ENCODE measurements at places on chromosomes 4 and X.
A peak's percentile ranks its signal among the peaks of the same experiment; 100 is the strongest.

GRCh38 chr4:168367065-168367464, 48.5 kb upstream of the DDX60 start:
- DNase-seq, result no peak

DNA sequence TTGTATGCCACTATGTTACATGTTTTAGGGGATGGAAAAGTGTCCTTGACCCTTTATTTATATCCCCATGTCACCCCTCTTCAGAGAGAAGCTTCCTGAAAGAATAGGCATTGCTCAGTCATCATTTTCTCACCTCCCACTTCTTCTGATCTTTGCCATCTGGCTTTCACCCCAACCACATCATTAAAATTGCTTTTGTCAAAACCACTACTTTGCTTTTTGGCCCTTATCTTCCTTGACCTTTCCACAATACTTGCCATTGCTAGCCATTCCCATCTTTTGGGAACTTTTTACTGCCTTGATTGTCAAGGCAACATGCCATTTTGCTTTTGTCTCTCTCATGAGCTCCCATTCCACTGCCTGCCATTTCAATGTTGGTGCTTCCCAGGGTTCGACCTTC, 14.9 kb upstream of the FAM9B start:
- no peak for DNase-seq

- DNase-seq, result no peak
Measured at GRCh38 chrX:78130396-78130795, 9.1 kb downstream of the TAF9B start.

- DNase-seq, result no peak
Measured at GRCh38 chr4:185657699-185658098, 122.4 kb upstream of the PDLIM3 start.

- DNase-seq, result no peak
Measured at GRCh38 chr4:128283071-128283470, 4.5 kb downstream of the PGRMC2 start.

GRCh38 chr4:184787766-184788503, 37.8 kb downstream of the ACSL1 start:
- DNase-seq, result no peak

GRCh38 chr4:122603156-122603574, 17.7 kb downstream of the IL21 start:
- DNase-seq, result no peak

GRCh38 chr4:101792056-101792590, 1.6 kb downstream of the BANK1 start:
- no peak for DNase-seq

GRCh38 chrX:1421433-1422134, 29.7 kb upstream of the SLC25A6 start:
- DNase-seq, result no peak

DNA sequence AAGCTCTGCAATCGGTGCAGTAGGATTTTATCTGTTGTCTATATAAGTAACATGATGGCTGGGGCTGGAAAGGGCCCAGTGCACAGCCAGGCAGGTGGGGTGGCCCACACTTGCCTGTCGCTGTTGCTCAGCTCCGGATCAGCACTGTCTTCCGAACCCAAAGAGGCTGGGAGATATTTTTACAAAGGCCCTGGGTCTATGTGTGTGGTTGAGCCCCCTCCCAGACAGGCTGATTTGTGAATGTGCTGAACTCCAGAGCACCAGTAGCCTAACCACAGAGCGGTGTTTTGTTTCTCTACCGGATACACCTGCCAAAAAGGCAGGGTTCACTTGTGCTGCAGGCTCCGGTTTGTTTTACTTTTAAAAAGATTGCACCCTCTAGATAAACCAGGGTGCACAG, 33.5 kb upstream of the CHRNA9 start:
- DNase-seq, result no peak

DNA sequence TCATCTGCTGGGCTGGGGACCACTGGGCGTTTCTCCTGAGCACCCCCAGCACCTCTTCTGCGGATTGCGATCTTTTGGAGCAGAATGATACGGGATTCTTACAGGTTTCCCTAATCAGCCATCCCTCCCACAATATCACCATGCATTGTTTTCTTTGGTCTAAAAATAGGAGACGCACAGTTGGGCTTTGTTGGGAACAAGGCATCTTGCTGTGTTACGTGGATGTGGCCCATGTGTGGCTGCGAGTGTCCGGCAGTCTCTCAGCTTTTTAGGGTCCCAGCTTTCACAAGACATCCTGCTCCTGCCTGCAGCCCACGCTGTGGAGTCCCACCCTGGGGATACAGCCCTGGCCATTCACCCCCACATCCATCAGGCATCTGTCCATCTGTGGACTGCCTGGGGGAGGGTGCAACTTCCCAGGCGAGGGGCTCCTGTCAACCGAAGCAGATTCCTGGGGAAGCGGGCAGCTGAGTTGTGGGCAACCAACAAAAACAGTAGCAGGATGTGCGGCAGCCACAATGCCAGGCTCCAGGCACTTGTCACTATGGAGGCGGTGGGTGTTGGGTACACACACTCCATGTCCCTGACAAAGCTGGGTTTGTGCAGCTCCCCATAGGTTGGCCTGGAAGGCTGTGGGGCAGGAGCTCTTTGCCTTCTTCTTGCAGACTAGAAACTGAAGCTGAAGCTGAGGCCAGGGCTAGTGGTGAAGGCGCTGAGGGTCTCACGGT, 185.5 kb upstream of the PSAPL1 start:
- DNase-seq, result no peak

- no peak for DNase-seq
Measured at GRCh38 chrX:81367291-81367690, 165.4 kb downstream of the SH3BGRL start.

GRCh38 chr4:47930971-47931804, 16.8 kb upstream of the NFXL1 start:
- DNase-seq, result peak; percentile 17

- DNase-seq, result no peak
Measured at GRCh38 chr4:23966725-23967124, 76.9 kb upstream of the PPARGC1A start.

GRCh38 chrX:139828033-139828432, 104.8 kb downstream of the ATP11C start:
- no peak for DNase-seq

DNA sequence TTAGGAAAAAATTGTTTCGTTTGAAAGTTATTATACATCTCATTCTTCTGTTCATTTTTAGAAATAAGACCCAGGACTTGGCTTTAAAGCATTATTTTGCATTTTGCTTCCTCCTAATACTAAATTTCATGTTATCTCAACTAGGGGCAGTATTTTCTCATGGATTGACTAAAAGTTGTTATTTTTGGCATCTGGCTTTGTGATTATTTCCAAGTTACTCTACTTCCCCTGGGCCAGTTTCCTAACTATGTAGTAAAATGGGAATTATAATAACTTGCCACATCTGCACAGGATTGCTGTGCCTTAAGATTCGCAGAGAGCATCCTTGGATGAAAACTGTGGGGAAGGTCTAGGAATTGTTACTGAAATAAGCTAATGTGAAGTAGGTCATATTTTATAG, 3.0 kb downstream of the RBPJ start:
- DNase-seq, result peak; percentile 41

DNA sequence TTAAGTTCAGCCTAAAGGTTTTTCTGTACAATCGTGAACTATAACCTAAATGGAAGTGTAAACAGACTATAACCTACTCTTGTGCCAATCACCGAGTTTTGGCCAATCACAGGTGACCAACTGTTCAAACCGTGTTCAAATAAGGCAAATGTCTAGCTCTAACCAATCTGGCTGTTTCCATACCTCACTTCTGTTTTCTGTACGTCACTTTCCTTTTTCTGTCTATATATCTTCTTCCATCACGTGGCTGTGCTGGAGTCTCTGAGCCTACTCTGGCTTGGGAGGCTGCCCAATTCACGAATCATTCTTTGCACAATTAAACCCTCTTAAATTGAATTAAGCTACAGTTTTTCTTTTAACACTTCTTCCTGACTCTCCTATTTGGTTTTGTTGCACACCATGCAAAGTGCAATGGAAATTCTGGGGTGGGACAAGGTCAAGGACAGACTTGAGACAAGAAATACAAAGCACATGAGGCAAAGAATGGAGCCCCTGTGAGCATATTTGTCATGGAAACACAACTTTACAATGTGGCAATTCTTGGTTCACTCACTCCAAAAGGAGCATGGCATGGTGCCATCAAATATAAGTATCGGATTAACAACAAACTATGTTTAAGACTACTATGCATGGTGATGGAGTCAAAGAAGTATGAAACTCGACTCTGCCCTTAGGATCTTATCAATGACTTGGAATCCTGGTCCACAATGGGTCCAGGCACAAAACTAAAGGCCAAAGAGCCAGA, 115.7 kb upstream of the FAM9B start:
- DNase-seq, result no peak

GRCh38 chr4:127782275-127783025, at the start of gene HSPA4L:
Gene HSPA4L, plus strand, starts transcription at chr4:127782322. Its CDS starts 229 bp downstream, at chr4:127782551.
- DNase-seq, result no peak

DNA sequence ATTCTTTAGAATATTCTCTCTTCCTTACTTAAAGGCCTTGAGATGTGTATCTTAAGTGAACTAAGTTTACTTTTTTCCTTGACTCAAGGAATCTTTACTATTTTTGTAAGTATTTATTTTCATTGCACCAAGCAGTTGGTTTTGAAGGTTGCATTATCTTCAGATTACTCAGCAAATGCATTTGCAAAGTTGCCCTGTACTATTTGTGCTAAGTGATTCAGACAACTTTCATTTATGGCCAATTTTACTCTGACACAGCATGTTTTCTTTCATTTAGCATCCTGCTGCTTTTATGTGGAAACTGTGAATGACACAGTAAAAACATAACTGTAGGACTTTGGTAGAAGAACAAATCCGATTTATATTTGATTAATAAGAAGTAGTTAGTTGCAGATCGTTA, 191.0 kb downstream of the CCSER1 start:
- peak; percentile 29 for DNase-seq

DNA sequence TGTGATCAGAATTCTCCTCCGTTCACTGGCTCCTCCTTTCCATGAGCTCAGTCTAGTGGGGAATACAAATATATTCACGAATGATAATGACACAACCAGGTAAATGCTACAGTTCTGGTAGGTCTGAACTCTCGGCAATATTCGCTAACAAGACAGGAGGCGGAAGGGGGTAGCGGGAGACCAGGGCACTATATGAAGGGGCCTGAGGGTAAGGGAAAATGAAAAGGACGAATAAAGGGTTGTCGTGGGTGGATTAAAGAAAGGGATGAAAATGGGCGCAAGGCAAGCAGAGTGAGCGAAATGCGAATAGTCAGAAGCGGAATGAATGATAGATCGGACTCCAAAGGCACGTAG, 743 bp downstream of the NKAP start:
- no peak for DNase-seq

- DNase-seq, result no peak
Measured at GRCh38 chr4:135354876-135355275, 1153.3 kb upstream of the PABPC4L start.

- DNase-seq, result no peak
Measured at GRCh38 chr4:144338834-144339233, 198.3 kb upstream of the GYPA start.

- DNase-seq, result no peak
Measured at GRCh38 chr4:73335679-73336078, 68.4 kb upstream of the ALB start.

- DNase-seq, result no peak
Measured at GRCh38 chr4:98508248-98508647, 150.2 kb downstream of the TSPAN5 start.

DNA sequence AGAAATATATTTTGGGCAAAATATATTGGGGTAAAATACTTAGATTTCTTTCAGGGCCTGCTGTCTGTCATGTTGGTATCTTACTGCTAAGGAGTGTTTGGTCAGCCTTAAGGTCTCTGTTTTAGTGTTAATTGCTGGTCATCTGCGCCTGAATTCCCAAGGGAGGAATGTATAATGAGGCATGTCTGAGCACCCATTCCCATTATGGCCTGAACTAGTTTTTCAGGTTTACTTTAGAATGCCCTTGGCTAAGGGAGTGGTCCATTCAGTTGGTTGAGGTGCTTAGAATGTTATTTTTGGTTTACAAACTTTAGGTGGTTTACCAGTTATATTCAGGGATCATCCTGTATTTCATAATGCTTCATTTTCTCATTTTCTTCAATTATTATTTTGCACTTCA, 125.9 kb downstream of the CFAP299 start:
- DNase-seq, result no peak

DNA sequence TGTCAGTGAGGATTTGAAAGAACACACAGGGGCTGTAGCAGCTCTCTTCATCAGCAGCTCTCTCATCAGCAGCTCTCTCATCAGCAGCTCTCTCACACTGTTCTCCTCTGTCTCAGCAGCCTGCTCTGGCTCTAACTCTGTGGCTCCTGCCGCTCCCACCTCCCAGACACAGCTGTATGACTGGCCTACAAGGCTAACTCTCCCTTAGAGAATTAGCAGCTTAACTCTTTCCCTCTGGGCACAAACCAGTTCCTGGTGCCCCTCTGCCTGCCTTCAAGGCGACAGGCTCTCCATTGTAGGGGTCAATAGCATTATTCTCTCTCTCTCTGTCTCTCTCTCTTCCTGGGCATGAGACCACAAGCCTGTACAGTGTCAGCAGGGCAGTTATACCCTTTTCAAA, 385.6 kb upstream of the PCDH10 start:
- DNase-seq, result no peak

GRCh38 chr4:151854731-151855130, 93.9 kb upstream of the GATB start:
- no peak for DNase-seq

- no peak for DNase-seq
Measured at GRCh38 chrX:155134255-155134654, 62.9 kb downstream of the BRCC3 start.

DNA sequence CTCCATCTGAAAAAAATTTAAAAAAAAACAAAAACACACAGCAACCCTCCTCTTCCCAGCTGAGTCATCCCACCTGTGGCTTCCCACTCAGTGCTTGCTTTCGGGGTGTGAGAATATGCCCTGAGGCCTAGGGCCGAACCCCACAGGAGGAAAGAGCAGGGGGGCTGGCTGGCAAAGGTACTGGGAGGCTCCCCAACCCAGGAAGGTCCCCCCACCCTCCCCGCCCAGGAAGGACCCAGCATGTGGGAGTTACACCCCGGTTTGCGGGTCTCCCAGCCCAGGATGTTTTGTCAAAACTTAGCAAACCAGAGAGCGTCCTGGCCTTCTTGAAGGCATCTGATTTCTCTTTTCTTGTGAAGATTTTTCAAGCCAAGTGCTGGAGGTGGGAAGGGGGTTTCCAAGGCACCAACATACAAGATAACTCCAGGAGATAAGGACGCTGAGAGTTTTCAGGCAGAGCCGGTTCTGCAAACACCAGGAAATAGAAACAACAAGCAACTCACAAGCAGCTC, 25.7 kb upstream of the CSF2RA start:
- no peak for DNase-seq

DNA sequence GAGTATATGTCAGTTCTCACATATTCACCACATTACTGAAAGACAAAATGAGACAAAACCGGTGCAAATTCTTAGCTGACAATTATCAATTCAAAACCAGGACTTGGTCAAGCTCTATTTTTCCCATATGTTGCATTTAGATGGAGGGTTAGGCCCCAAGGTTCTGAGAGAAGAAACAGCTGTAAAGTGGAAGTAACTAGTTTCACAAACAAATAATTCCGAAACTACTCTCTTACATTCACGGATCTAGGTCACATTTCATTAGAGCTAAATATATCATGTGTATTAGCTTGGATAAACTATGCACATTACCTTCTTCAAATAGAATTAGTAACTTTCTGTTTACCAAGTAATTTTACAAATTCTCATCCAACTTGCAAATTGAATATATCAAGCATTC, 3.7 kb upstream of the GABRA2 start:
- DNase-seq, result no peak
